ENCODE measurements at places on chromosomes 7 and 10.

DNA sequence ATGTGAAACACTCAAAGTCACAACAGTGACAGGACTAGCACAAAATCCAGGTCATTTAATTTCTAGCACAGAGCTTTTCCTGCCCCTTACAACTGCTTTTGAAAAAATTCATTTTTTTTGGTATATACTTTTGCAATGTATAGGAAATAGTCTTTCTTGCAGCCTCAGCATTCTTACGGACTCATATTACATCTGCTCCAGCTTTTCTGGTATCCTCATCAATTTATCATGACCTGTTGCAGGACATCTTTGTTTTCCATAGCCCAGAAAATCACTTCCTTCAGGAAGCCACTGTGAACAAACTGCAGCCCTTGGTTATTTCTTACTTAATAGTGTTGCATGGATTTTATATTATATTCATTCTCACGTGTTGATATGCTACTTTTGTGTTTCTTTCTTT lies 347.9 kb upstream of the MTPN start:
- DNase-seq: no peak

- DNase-seq: no peak
Measured at GRCh38 chr7:93515144-93515543, 59.4 kb downstream of the CALCR start.

DNA sequence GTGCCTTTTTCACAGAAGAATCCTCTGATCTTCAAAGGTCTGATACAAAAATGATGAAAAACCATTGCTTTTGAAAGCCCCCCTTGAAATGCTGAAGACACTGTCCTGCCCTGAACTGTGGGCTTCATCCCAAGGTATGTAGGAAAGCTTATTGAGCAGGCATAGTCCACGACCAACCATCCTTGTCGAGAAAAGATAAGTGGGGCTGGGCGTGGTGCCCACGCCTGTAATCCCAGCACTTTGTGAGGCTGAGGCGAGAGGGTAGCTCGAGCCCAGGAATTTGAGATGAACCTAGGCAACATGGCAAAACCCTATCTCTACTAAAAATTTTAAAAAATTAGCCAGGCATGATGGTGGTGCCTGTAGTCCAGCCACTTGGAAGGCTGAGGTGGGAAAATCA lies 25.6 kb downstream of the TACR2 start:
- no peak for DNase-seq

DNA sequence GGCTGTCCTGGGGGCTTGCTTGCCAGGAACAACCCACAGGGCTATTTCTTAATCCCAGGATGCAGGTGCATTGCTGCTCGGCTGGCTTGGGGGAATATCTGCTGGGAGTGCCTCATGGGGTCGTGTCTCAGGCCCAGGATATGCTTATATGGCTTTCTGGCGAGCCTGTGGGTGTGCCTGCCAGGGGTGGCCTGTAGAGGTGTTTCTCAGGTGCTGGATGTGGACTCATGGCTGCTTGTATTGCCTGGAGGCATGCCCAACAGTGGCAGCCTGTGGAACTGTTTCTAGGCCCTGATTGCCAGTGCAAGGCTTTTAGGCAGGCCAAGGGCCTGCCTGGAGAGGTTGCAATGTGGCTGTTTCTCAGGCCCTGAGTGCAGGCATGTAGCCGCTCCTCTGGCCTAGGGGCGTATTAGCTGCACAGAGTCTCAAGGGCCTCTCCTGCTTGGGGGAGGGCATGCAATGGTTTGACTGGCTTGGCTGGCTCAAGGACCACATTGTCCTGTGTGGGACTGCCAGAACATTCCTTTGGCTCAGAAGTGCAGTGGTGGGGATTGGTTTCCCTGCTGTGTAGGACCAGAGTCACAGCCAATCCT lies 202.1 kb downstream of the ATRNL1 start:
- no peak for DNase-seq

DNA sequence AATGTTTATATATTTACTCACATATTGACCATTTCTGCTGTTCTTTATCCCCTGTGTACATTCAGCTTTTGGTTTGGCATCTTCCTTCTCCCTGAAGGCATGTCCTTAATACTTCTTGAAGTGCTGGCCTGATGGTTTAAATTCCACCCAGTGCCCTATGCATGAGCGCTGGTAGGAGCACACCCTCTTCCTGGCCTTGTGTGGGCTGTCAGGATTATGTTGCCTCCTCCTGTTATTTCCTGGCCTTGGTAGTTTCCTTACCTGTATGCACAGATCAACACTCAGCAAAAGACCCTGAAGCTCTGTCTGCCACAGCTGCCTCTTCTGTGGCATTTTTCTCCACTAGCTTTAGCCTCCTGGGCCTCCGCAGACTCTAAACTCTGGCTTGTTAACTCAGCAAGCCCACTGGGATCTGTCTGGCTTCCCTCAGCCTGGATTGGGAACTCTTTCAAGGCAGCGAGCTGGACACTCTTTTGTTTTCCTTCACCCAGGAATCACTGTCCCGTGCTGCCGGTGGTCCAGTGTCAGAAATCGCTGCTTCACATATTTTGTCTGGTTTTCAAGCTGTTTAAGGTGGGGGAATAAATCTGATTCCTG lies 595.2 kb downstream of the SDK1 start:
- no peak for DNase-seq

- no peak for DNase-seq
Measured at GRCh38 chr10:101273330-101273729, 44.1 kb upstream of the LBX1 start.

GRCh38 chr10:46226232-46226631 lies 60.6 kb upstream of the ANTXRL start:
- no peak for DNase-seq

DNA sequence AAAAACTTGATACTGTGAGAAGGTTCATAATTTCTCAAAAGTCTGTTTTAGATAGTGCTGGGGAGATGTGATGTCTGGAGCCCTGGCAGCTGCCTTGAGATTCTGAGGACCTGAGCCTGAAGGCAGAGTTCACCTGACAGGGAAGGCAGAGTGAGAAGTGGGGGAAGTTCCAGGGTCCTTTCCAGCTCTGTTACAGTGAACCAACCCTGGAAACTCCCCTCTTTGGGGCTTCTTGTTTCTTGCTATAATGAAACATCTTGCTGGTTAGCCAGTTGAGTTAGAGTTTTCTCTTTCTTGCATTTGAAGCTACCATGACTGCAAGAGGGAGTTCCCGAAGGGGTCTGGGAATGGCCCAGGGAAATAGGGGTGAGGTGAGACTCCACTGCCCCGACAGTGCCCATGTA lies 158.9 kb upstream of the TNRC18 start:
- DNase-seq: no peak

GRCh38 chr7:73737491-73738219 lies 947 bp downstream of the ABHD11 start:
- no peak for DNase-seq

GRCh38 chr10:120186506-120186905 lies 270.5 kb upstream of the PLPP4 start:
- no peak for DNase-seq

DNA sequence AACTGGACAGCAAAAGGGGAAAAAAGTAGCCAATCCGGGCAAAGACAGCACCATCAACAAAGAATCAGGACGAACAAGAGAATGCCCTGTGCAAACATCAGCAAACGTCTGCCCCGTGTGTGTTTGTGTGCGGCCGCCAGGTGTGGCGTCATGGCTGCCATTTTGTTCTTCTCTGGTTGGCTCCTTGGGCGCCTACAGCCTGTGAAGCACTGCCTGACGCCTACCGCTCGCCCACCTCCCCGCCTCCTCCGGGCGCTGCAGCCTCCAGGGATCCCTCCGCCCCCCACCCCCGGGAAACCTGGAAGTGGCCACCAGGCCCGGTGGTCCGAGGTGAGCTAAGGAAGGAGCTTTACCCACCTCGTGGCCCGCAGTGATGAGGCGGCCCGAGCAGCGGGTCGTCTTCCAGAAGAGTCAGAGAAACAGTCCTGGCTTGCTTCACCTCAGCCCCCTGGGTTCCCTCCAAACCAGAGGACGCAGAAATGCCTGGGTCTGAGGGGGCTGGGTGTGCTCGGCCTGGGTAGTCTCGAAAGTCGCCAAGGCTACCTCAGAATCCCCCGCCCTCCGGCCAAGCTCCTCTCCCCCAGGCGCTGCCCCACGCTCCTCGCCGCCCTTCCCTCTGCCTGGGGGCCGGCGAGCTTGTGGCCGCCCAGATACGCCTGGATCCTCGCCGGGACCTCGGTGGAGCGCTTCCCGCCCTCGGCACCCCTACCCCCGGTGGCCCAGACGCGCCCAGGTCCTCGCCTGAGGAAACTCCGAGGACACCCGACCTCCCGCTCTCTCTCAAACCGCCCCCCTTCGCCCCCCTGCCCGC lies 61.8 kb upstream of the IL6 start:
- DNase-seq: no peak

- DNase-seq: no peak
Measured at GRCh38 chr7:140084142-140084655, 21.4 kb upstream of the PARP12 start.

GRCh38 chr10:28072573-28072972 lies 73.7 kb upstream of the ODAD2 start:
- no peak for DNase-seq

- no peak for DNase-seq
Measured at GRCh38 chr10:124997771-124998623, 56.1 kb downstream of the ZRANB1 start.

DNA sequence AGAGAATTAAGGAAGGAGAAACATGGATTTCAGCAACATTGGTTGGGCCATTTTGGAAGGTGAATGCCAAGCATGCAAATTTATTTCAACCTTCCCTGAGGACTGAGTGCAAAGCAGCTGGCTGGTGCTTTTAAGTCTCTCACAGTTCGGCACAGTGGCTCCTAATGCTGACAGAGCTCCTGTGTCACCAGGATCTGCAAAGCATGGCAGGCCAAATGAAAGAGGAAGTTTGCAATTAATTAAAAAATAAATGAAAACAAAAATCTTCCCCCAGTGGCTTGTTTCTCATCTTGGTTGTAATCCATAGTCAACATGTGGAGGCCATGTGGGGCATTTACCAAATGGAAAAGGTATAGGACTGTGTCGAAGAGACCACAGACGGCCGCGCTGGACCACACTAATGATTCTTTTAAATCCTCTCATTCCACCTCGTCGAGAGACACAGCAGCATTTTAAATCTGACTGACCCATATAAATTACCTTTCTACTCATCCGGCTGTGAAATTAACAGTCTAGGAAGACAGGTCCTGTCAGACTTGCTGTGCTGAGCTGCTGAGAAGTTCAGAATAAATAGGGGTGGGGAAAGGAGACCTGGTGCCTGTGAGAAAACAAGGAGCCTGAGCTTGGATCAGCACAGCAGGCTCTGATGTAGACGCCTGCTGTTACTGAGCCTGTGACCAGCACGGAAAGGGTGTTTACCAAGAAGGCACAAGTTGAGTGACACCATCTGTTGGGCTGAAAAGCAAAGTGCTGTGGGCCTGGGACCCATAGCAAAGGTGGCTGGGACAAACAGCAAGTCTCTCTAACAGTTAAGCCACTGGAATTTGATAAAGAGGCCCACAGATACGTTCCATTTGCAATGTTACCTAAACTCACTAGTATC lies 136.0 kb upstream of the COL1A2 start:
- no peak for DNase-seq

DNA sequence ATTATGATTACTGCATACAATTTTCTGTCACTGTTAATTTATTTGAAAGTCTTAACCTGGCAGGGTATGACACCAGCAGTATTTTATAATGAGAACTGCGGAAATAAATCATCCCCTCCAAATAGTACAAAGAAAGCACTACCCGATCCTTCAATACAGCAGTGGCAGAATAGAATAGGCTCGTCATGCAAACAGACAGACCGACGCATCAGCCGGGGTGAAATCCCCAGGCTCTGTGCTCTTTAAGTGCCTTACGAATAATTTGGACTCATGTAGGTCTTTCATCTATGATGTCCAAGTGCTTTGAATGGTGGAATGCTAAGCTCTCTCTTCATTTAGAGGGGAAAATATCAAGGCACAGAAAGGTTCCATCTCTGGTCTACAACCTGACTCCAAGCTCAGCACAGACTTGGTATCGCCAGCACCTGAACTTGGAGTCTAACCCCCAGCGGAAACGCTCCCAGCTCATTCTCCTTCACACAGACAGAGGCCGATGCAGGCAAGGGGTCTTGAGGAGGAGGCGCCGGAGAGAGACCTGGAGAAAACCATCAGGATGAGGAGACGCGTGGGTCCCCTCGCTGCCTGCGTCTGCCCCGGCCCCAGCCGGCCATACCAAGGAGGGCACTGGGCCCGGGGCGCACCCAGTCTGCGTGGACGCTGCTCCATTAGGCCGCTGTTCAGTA lies 568.1 kb upstream of the MKI67 start:
- DNase-seq: no peak

GRCh38 chr10:8130973-8131911 lies 76.8 kb downstream of the GATA3 start:
- DNase-seq: no peak

All from stimulated activated CD8-positive, alpha-beta memory T cell treated with anti-CD3 and anti-CD28 coated beads, Interleukin-7, amount 100 ng/mL, for 24 hours (primary cell).